ENCODE measurements at places on chromosomes 16 and 17. TPM values are rescaled to one million over a fixed set of nuclear protein-coding genes. Genes with fewer than 3 reads are reported as not detected.

DNA sequence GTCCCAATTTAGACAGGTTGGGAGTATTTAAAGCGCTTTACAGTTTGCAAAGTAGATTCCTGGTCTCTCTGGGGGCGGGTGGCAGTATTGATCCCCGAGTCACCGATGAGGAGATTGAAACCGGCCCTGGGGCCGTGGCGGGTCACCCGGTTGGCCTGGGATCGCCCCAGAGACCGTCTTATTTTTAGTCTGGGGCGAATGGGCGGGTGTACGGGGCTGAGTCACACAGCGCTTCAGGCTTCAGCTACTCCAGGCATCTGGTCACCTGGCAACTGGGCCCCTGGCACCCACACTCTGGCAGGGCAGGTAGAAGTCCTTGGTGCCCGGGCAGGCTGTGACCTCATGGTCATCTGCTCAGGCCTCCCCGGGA lies 669 bp downstream of the MIEF2 start:
- H3K27ac ChIP-seq, result peak overlapping the region; percentile 34
- peaks cover 48% of the 10 kb centered on the region for H3K36me3 ChIP-seq
- DNase-seq, result peak; percentile 29
- H3K4me3 ChIP-seq, result peak overlapping the region; percentile 69

GRCh38 chr17:63542218-63542545 lies 8.1 kb upstream of the DCAF7 start:
- no peak overlapping the region for H3K4me3 ChIP-seq
- H3K36me3 ChIP-seq, result no peaks in the 10 kb centered on the region
- no peak overlapping the region for H3K27ac ChIP-seq
- H3K4me1 ChIP-seq, result peaks cover 6% of the 10 kb centered on the region
- H3K27me3 ChIP-seq, result peaks cover 33% of the 10 kb centered on the region

- H3K27me3 ChIP-seq, result no peaks in the 10 kb centered on the region
- no peaks in the 10 kb centered on the region for H3K36me3 ChIP-seq
- no peak overlapping the region for H3K4me3 ChIP-seq
- H3K4me1 ChIP-seq, result peaks cover 2% of the 10 kb centered on the region
- no peak for DNase-seq
Observed at GRCh38 chr16:87945351-87946042, 5.7 kb upstream of the BANP start.

DNA sequence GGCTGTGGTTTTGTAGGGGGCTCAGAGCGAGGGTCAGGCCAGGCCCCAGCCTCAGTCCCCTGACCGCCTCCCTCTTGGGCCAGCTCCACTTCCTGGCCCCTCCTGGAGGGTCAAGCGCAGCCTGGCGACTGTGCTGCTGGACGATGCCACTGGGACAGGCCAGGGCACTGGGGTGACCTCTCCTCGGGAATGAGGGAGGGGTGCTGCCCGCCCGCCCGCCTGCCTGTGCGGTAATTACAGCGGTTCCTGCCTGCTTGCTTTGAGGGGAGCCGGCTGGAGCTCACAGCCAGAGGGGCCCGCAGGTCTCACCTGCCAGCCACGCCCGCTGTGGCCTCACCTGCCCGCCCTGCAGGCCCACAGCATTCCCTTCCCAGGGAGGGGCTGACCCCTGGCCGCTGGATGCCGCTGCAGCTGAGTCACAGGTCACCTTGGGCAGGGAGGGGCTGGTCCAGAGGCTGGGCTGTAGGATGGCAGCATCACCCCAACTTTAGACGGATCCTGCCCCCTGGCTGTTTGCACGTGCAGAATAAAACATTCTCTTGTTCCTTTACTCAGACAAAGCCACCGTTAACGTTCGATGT lies 76.7 kb upstream of the CBX4 start:
- H3K36me3 ChIP-seq, result no peaks in the 10 kb centered on the region
- DNase-seq, result no peak
- no peak overlapping the region for H3K4me3 ChIP-seq
- H3K27me3 ChIP-seq, result no peaks in the 10 kb centered on the region
- peaks cover 27% of the 10 kb centered on the region for H3K4me1 ChIP-seq

- no peaks in the 10 kb centered on the region for H3K27me3 ChIP-seq
- H3K4me3 ChIP-seq, result peak overlapping the region; percentile 82
- peaks cover 4% of the 10 kb centered on the region for H3K36me3 ChIP-seq
- no peak for DNase-seq
- H3K27ac ChIP-seq, result peak overlapping the region; percentile 83
- peaks cover 8% of the 10 kb centered on the region for H3K4me1 ChIP-seq
Observed at GRCh38 chr16:30335598-30336474, 19.3 kb downstream of the CD2BP2 start.

- H3K4me3 ChIP-seq, result no peak overlapping the region
- peaks cover 16% of the 10 kb centered on the region for H3K4me1 ChIP-seq
- DNase-seq, result no peak
- no peaks in the 10 kb centered on the region for H3K36me3 ChIP-seq
Observed at GRCh38 chr17:10171581-10171981, 26.8 kb downstream of the GAS7 start.

GRCh38 chr17:42775534-42776098 lies 2.4 kb downstream of the VPS25 start:
- 0 out of 2 replicates have a peak overlapping the region, but pooled peaks have one; percentile 74 for H3K27ac ChIP-seq
- peak; percentile 86 for DNase-seq
- peaks cover 37% of the 10 kb centered on the region for H3K4me1 ChIP-seq
- peaks cover 39% of the 10 kb centered on the region for H3K36me3 ChIP-seq
- no peak overlapping the region for H3K4me3 ChIP-seq

DNA sequence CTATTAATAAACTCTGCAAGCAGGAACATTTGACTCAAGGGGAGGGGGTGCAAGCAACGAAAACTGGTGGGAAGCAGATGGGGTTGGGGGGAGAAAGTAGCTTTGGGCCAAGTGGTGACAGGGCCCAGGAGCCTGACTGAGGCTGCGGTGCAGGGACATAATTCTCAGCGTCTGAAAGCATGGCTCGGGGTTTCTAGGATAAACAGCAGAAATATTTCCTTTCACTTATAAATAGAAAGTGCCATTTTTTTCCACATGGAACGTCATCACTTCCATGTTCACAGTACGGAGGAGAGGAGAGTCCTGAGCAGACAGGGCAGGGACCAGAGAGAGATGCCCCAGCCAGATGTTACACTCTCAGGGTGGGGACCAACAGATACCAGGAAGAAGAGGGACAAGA lies 197.1 kb downstream of the ZFHX3 start:
- peak; percentile 18 for DNase-seq
- H3K36me3 ChIP-seq, result no peaks in the 10 kb centered on the region
- no peak overlapping the region for H3K4me3 ChIP-seq

- peak overlapping the region; percentile 89 for H3K4me3 ChIP-seq
- no peaks in the 10 kb centered on the region for H3K27me3 ChIP-seq
- DNase-seq, result no peak
- peaks cover 39% of the 10 kb centered on the region for H3K4me1 ChIP-seq
- peak overlapping the region; percentile 16 for H3K27ac ChIP-seq
- peaks cover 66% of the 10 kb centered on the region for H3K36me3 ChIP-seq
Observed at GRCh38 chr17:81551458-81552243, 502 bp downstream of the FAAP100 start.

The TNK1 gene
- total RNA-seq, result not detected

The FBXL16 gene
- total RNA-seq, result not detected

DNA sequence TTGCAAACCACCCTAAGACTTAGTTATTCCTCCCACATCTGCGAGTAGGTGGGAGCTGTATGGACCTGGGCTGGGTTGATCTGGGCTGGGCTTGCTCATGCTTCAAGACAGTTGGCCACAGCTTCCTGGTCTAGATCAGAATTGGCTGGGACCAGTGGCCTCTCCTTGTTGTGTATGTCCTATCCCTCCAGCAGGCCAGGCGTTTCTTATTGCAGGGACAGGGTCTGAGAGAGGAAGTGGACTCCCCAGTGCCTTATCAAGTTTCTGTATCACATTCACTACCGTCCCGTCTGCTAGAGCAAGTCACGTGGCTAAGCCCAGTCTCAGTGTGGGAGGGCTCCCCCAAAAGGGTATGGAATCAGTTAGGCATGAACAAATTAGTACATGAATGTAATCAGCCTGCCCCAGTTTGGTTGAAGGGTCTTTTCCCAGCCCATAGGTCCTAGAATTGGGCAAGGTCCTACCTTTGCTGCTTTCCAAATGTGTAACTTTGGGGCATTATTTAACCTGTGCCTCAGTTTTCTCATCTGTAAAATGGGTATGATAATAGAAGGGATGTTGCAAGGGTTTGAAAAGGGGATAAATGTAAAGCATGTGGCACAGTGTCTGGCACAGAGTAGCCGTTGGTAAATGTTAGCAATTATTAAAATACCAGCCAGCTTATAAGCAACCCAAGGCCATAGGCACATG lies 36.0 kb downstream of the NKD1 start:
- no peaks in the 10 kb centered on the region for H3K4me1 ChIP-seq
- no peak for DNase-seq
- no peak overlapping the region for H3K27ac ChIP-seq
- no peaks in the 10 kb centered on the region for H3K27me3 ChIP-seq

- no peak for DNase-seq
- no peak overlapping the region for H3K4me3 ChIP-seq
- no peaks in the 10 kb centered on the region for H3K36me3 ChIP-seq
- H3K4me1 ChIP-seq, result peaks cover 30% of the 10 kb centered on the region
- no peaks in the 10 kb centered on the region for H3K27me3 ChIP-seq
Observed at GRCh38 chr17:78960928-78961327, 18.8 kb downstream of the LGALS3BP start.

- peaks cover 21% of the 10 kb centered on the region for H3K4me1 ChIP-seq
- H3K4me3 ChIP-seq, result no peak overlapping the region
- H3K27me3 ChIP-seq, result no peaks in the 10 kb centered on the region
- DNase-seq, result peak; percentile 91
Observed at GRCh38 chr16:51431517-51432241, 280.6 kb upstream of the SALL1 start.

Measured in SJSA1 (cell line).